A549 treated with GW870086 at 1 μM for 4 hours (cell line): ENCODE measurements at places on chromosomes 2 and 18. TPM values are rescaled to one million over a fixed set of nuclear protein-coding genes. Genes with fewer than 3 reads are reported as not detected.

Gene CD8B2
- not detected in 5 replicates for total RNA-seq

Gene C2orf80
- total RNA-seq, result not detected in 5 replicates

Gene MBP
- total RNA-seq, result 20.7 to 27.0 TPM (median 24.8 TPM) in 5 replicates

Gene LRP1B
- 0.01 TPM in 2 of 5 replicates, not detected in the others for total RNA-seq

Gene AQP12A
- not detected in 5 replicates for total RNA-seq

Gene CAB39
- total RNA-seq, result 43.0 to 66.4 TPM (median 56.8 TPM) in 5 replicates

Gene TEKT4
- total RNA-seq, result not detected in 5 replicates

Gene SCTR
- not detected in 5 replicates for total RNA-seq

Gene PLGLB1
- total RNA-seq, result 0.29 to 0.88 TPM (median 0.31 TPM) in 5 replicates

Gene STON1
- total RNA-seq, result 0.31 to 0.56 TPM (median 0.38 TPM) in 5 replicates

Gene FAM237A
- not detected in 5 replicates for total RNA-seq

Gene ARHGAP28
- total RNA-seq, result 0.02 to 0.08 TPM (median 0.03 TPM) in 3 of 5 replicates, not detected in the others

Gene VWC2L
- not detected in 5 replicates for total RNA-seq

Gene UCN
- total RNA-seq, result 1.0 to 2.5 TPM (median 1.2 TPM) in 5 replicates

Gene FN1
- 166 to 254 TPM (median 186 TPM) in 5 replicates for total RNA-seq

Gene DLGAP1
- not detected in 5 replicates for total RNA-seq

Gene SMC6
- total RNA-seq, result 22.6 to 33.4 TPM (median 30.2 TPM) in 5 replicates

Gene CDKL4
- total RNA-seq, result 0.08 TPM in 1 of 5 replicates, not detected in the others

Gene SLC11A1
- total RNA-seq, result 0.10 to 0.26 TPM (median 0.19 TPM) in 5 replicates

Gene UGT1A8
- total RNA-seq, result 0.07 to 0.28 TPM in 2 of 5 replicates, not detected in the others

Gene GRB14
- total RNA-seq, result 6.2 to 8.4 TPM (median 6.8 TPM) in 5 replicates

Gene COBLL1
- total RNA-seq, result 3.9 to 5.8 TPM (median 4.6 TPM) in 5 replicates

Gene KLHL30
- 0.17 to 0.45 TPM (median 0.21 TPM) in 5 replicates for total RNA-seq

Gene STAT4
- total RNA-seq, result 3.9 to 7.0 TPM (median 5.5 TPM) in 5 replicates

Gene SGO2
- 10.3 to 17.6 TPM (median 13.6 TPM) in 5 replicates for total RNA-seq

Gene PRSS56
- 0.09 to 0.16 TPM (median 0.11 TPM) in 5 replicates for total RNA-seq

Gene TNP1
- total RNA-seq, result not detected in 5 replicates

Gene CHRND
- total RNA-seq, result not detected in 5 replicates

Gene TMEM247
- total RNA-seq, result not detected in 5 replicates

Gene BIN1
- total RNA-seq, result 29.1 to 32.6 TPM (median 30.5 TPM) in 5 replicates

Gene MPP4
- 0.07 to 0.14 TPM (median 0.13 TPM) in 3 of 5 replicates, not detected in the others for total RNA-seq

Gene MTX2
- 39.7 to 44.5 TPM (median 42.4 TPM) in 5 replicates for total RNA-seq

Gene UPP2
- total RNA-seq, result not detected in 5 replicates

Gene DNAJC5G
- not detected in 5 replicates for total RNA-seq

Gene SLC16A14
- 0.43 to 1.6 TPM (median 0.80 TPM) in 5 replicates for total RNA-seq

Gene RTP5
- not detected in 5 replicates for total RNA-seq

Gene PDCD1
- not detected in 5 replicates for total RNA-seq

Gene TCF7L1
- 7.7 to 9.9 TPM (median 8.5 TPM) in 5 replicates for total RNA-seq

Gene FOXD4L1
- 0.24 to 0.56 TPM (median 0.30 TPM) in 5 replicates for total RNA-seq

Gene MIB1
- total RNA-seq, result 4.2 to 10.2 TPM (median 8.9 TPM) in 5 replicates

Gene LHCGR
- not detected in 5 replicates for total RNA-seq

Gene PDE1A
- 0.15 to 0.19 TPM (median 0.17 TPM) in 4 of 5 replicates, not detected in the other for total RNA-seq

Gene PROM2
- 0.03 to 0.32 TPM (median 0.18 TPM) in 4 of 5 replicates, not detected in the other for total RNA-seq

Gene CASP10
- total RNA-seq, result 1.9 to 2.6 TPM (median 2.0 TPM) in 5 replicates

Gene MYOM1
- 0.08 to 0.26 TPM (median 0.15 TPM) in 5 replicates for total RNA-seq

Gene CRYGC
- not detected in 5 replicates for total RNA-seq

Gene EIF2AK2
- total RNA-seq, result 16.8 to 27.2 TPM (median 23.7 TPM) in 5 replicates

Gene ALPG
- total RNA-seq, result 0.24 to 0.47 TPM (median 0.38 TPM) in 5 replicates

Gene CABLES1
- 15.7 to 19.1 TPM (median 16.7 TPM) in 5 replicates for total RNA-seq
